Type B pancreatic cell (in vitro differentiated cells): ENCODE measurements at places on chromosomes 6 and 20.

- DNase-seq: no peak
These were observed 203.1 kb downstream of the UBE3D start for GRCh38 chr6:82862543-82862942.

GRCh38 chr6:38322138-38322537 lies 317.6 kb downstream of the BTBD9 start:
- DNase-seq: no peak

- no peak for DNase-seq
These were observed 42.9 kb downstream of the CDH26 start for GRCh38 chr20:60001108-60001507.

DNA sequence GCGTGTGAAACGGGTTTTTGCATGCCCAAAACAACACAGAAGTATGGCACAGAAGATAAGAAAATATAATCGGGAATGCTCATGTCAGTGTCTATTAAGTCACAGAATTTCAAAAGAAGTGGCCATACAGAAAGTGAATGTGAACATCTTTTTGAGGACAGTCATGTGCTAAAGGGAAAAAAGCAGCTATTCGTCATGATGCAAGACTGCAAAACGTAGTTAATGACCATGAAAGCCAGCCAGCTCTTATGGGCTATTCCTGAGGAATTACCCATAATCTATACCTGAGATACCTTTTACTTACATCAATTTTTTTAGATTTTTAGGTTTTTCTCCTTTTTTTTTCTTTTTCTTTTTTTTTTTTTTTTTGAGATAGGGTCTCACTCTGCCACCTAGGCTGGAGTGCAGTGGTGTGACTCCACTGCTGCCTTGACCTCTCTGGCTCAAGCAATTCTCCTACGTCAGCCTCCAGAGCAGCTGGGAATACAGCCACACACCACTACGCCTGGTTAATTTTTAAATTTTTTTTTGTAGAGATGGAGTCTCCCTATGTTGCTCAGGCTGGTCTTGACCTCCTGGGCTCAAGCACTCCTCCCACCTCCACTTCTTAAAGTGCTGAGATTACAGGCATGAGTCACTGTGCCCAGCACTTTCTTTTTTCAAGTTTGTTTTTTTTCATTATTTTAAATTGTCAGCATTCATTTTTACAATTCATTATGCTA lies 18.1 kb upstream of the ZBP1 start:
- no peak for DNase-seq

- no peak for DNase-seq
These were observed 396.8 kb upstream of the HS3ST5 start for GRCh38 chr6:114739656-114740055.

DNA sequence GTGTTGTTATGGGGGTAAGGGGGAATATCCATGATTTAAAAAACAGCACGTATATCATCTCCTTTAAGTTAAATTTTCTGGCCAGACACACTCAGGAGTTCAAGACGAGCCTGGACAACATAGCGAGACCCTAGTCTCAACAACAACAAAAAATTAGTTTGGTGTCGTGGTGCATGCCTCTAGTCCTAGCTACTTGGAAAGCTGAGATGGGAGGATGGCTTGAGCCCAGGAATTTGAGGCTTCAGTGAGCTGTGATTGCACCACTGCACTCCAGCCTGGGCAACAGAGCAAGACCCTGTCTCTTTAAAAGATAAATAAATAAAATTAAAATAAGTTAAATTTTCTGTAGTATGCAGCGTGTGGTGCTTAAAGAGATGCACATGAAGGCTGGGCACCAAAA lies 31.5 kb upstream of the SRSF6 start:
- no peak for DNase-seq

- no peak for DNase-seq
These were observed 56.4 kb downstream of the B4GALT5 start for GRCh38 chr20:49657118-49657901.

DNA sequence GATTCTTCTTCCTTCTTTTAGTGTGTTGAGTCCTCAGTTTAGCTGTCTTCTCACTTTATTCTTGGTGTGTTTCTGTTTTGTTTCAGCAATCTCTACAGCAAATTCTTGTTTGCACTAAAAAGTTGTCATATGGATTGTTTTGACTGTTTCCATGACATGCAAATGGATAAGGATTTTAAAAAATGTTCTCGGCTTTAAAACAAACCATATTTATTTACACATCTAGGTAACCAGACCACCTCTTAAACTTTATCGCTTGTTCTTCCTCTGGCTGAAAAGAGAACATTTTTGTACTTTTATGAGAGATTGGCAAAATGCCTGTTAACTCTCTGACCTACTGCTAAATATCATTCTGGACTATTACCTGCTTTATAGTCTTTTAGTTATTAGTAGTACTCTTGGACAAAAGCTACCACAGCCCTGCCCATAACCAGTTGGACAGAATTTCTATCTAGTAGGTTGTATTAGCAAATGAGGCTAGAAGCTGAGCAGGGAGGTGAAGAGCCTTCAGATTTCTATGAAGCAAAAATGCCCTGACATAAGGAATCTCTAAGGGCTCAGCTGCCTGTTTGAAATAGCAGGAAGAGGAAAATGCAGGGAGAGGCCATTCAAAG lies 268.3 kb downstream of the CD109 start:
- DNase-seq: no peak

- no peak for DNase-seq
These were observed 42.8 kb upstream of the SLC23A2 start for GRCh38 chr20:5044075-5044620.

DNA sequence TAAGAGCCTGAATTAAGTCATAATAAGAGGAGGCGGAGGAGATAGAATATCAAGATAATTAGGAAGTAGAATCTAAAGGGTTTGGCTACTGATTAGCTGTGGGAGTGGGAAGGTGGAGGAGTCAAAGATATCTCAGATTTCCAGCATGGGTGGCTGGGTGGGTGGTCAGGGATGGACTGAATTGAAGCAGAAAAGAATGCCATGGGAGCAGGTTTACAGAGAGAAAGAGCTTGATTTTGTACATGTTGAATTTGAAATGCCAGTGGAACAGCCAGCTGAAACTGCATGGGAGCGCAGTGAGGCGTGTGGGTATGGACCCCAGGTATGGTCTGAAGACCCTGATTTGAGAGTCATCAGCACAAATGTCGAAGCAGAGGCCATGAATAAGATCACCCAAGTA lies 1.4 kb upstream of the HLA-DMA start:
- no peak for DNase-seq

DNA sequence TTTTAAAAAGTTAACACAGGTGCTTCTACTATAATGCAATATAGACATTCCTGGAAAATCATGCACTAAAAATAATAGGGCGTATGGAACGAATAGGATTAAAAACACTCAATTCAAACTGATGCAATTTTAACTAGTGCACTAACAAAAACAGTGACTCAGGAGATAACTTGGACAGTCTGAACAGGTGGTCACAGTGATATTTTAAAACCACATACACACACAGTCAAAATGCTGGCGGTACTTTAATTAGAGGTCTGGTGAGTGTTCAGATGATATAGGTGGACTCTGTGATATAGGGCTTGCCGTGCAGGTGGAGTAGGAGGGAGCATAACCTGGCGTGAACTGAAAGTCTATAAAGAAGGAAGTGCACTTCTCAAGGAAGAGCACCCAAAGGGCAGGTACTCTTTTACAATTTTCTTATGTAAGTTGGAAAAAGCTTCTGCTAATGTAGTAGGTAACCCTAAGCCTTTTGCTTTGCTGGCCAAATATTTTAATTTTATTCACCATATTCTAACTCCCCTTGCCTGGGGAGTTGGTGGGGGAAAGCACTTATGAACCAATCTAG lies 41.9 kb upstream of the PLN start:
- DNase-seq: no peak
